ENCODE measurements at places on chromosomes 11 and 22.

GRCh38 chr11:69879729-69880005, 60.5 kb upstream of the FGF3 start:
- no peak for DNase-seq

- no peak for DNase-seq
These were observed 92.9 kb downstream of the PTPRJ start for GRCh38 chr11:48073031-48073861.

DNA sequence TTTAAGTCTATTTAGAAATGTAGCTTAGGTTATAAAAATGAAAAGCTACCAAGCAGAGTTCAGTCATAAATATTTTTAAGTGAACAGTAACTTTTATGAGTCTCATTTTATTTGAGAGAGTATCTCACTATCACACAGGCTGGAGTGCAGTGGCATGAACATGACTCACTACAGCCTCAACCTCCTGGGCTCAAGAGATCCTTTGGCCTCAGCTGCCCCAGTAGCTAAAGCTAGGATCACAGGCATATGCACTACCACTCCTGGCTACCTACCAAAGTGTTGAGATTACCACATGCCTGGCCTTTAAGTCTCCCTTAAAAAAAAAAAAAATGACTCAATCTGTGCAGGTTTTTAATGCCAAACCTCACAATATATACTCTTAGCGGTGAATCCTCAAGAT, 34.7 kb upstream of the CLNS1A start:
- no peak for DNase-seq

DNA sequence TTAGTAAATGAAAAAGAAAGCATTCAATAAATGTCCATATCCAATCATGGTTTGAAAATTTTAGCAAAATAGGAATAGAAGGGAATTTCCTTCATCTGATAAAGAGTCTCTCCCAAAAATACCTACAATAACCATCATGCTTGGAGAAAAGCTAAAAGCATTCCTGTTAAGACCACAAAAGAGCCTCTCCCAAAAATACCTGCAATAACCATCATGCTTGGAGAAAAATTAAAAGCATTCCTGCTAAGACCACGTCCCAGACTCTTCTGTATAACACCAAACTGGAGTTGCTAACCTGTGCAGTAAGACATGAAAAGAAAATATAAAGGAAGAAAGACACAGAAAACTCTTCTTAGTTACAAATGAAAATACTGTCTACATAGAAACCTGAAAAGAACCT, 69.4 kb downstream of the LINC01488 start:
- no peak for DNase-seq

DNA sequence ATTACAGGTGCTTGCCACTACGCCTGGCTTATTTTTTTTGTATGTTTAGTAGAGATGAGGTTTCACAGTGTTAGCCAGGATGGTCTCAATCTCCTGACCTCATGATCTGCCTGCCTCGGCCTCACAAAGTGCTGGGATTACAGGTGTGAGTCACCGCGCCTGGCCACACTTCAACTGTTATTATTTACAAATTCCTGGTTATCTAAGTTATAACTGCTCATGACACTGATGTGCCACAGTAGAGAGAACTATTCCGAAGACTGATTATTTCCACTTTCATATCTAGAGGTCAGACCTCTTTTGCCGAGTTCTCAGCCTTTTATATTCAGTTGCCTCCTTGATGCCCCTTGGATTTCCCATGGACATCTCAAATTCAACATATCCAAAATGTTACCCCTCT, 3.9 kb upstream of the NUP160 start:
- no peak for DNase-seq

DNA sequence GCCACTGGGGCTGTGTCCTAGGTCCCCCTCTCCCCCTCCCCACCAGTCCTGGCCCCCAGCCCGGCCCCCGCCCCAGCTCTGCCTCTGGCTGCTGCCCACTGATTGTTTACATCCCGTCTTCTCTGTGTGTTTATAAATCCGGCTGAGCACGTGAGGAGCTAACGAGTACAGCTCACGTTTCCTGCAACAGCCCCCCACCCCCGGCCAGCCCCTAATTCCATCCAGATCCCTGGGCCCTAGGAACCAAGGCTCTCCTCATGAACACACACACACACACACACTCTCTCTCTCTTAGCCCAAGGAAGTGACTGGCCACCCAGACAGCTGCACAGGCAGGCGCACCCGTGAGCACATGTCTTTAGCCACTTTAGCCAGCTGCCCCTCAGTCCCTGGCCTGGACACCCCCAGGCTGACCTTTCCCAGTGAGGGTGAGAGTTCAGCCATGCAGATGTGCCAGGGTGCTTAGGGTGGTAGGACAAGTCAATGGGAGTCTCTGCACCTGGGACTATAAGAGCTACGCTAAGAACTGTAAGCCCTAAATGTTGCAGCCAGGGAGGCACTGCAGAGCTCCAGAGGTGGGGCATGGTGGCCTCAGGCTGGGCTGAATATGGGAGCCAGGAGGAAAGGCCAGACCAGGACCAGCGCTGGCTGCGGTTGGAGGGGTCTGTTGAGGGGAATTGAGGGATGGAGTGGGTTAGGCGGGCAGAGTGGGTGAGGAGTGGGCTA, 2.9 kb downstream of the CLCF1 start:
- DNase-seq = no peak

- no peak for DNase-seq
These were observed 114.8 kb downstream of the TRIM29 start for GRCh38 chr11:120023120-120023519.

GRCh38 chr11:69240332-69241074, 53.5 kb upstream of the MYEOV start:
- peak; percentile 72 for DNase-seq

DNA sequence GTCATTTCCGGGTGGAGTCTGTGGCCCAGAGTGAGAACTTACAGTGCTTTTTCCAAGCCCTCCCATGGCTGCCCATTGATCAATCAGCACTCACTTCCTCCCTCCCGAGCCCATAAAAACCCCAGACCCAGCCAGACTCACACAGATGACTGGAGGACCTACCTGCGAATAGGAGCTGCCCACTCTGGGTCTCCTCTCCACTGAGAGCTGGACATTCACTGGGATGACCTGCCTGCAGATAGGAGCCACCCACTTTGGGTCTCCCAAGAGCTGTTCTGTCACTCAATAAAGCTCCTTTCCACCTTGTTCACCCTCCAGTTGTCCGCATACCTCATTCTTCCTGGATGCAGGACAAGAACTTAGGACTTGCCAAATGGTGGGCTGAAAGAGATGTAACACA, 56.0 kb upstream of the B3GNT6 start:
- no peak for DNase-seq

DNA sequence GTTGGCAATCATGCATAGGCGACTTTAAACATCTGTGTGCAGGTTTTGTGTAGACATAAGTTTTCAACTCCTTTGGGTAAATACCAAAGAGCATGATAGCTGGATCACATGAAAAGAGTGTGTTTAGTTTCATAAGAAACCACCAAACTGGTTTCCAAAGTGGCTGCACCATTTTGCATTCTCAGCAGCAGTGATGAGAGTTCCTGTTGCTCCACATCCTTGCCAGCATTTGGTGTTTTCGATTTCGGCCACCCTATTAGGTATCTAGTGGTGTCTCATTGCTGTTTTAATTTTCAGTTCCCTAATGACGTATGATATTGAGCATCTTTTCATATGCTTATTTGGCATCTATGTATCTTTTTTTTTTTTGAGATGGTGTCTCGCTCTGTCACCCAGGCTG, 62.8 kb upstream of the CCND1 start:
- no peak for DNase-seq

GRCh38 chr11:100816823-100817222, 129.7 kb downstream of the ARHGAP42 start:
- no peak for DNase-seq

DNA sequence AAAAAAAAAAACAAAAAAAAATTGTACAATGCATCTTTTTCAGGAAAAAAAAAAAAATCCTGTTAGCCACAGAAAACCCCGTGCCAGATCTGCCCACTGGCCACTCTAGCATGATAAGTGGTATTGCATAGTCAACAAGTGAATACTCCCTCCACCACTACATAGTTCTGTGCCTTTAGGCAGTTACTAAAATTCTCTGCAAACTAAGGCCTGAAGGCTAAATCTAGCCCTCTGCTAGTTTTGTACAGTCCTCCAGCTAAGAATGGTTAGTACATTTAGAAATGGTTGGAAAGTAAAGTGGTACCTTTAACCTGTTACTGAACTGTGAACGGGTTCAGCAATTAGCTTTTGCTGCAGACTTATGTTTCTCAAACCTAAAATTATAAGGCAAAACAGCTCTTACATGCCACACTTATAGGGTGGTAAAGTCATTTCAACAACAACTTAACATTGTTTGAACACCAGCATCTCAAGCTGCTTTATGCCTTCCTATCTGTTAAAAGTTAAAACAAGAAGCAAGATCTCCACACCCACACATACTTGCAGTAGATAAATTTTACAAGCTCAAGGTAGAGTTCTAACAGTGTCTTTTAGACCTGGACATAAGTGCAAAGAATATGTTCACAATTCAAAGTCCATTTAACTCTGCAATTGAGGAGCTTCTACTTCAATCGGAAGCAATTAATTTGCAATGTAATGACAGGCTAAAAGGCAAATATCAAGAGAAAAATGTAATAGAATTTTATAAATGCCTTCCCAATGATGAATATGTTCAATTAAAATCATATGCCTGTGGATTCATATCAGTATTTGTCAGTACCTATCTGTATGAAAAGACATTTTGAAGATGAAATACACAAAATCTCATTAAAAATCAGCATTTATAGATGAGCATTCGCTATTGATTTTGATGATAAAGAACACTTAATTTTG, 7.3 kb downstream of the C11orf71 start:
- DNase-seq = no peak

DNA sequence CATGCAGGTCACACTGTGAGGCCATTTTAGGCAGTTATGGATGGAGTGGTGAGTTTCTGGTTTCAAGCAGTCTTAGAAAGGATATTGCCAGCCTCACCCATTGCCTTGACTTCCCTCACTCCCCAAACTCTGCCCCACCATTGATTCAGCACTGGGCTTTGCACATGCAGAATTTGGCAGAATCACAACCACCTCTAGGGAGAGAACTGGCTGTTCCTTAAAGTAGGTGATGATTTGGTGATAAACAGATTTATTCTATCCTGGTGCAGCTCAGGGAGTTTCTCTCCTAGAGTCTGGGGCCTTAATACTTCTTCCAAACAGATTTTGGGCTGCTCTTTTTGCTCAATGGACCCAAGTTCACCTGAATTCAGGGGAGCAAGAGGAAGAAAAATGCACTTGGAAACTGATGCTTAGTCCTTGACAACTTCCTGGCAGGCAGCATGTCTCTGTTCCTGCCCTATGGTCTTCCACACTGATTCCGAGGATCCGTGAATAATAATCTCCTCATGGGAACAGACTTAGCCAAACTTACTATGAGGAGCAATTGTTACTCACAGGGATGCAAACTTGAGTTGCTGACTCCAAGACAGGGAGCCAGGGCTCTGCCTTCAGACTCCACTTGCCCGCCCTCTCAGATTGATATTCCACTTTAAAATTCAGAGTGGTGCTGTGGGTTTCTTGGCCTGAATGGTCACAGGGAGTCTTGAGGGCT, 129.7 kb upstream of the PARVA start:
- DNase-seq = no peak

DNA sequence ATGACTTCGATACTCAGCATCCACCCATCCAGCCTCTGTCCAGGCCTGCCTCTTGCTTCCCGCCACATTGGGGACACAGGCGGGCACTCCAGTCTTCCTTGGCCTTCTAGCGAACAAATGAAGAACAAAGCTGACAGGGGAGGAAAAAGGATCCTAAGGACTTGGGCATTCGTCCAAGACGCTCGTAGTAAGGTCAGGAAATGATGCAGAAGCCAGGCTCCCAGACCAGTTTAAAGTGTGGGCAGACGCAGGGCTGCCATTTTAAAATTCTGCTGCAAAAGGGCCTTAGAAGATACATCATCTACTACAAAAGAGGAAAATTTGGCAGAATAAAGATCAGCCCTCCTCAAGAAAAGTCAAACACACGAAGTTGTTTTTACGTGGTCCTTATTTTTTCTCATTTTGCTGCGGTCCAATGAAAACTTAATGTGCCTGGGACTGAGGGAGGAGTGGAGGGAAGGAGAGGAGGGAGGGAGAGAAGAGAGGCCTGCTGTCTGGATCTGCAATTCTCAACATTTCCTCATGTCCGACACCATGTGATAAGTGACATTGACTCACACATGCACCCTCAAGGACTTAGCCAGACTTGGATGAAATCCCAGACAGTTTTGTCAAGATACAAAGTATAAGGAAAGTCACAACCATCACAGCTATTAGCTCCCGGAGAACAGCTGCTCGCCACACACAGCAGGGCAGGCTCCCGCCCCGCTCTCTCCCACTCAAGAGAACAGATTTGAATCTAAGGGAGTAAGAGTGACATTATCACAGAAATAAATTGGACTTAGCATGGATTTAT, 5.7 kb downstream of the DNAL4 start:
- DNase-seq = no peak

GRCh38 chr11:122190768-122191167, 74.8 kb upstream of the BLID start:
- DNase-seq = peak; percentile 10

DNA sequence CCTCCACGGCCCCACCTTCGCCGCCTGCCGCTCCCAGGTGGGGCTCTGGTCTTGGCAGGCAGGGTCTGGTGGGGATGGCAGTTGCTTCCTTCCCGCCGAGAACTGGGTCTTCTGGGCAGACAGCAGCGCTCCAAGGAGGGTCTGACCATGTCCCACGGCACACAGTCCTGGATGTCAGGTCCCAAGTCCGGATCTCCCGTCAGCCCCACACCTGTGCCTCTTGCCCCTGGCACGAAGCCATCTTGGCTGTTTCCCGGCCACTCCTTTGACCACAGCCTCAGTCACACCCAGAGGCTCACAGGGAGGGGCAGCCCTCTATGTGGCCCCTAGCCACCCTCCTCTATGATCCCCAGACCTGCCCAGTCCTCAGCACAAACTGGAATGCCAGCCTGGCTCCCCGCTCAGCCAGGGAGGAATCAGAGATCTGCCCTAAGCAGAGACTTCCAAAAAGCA, 14.3 kb downstream of the MUC5B start:
- no peak for DNase-seq

DNA sequence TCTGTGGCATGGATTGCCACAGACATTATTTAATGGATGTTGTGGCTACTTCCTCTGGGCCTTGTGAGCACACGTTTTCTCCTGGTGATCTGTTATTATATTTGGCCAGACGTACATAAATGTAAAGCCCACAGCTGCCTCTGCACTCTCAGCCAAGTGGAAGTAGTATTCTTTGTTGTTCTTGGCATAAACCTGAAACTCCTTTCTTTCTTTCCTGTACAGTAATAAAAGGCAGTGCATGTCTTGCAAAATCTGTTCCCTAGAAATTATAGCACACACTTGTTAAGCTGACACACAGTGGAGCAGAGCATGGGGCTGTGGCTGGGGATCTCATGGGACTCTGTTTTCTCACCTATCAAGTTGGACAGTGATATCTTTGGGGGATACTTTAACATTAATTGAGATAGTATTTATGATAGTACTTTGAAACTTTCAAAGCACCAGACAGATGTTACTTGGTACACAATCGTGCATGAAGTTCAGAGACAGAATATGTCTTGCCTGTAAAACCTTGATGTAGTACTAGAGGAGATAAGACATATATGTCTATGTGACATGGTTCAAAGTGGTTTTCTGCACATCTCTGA, 20.9 kb downstream of the PANX1 start:
- no peak for DNase-seq

GRCh38 chr11:121928597-121929580, 187.1 kb downstream of the BLID start:
- peak; percentile 78 for DNase-seq
